ENCODE measurements at places on chromosomes 11 and 22.

GRCh38 chr11:62726156-62726914, 922 bp downstream of the HNRNPUL2 start:
- DNase-seq: no peak

GRCh38 chr11:63908631-63909401, 8.1 kb downstream of the RCOR2 start:
- DNase-seq: no peak

DNA sequence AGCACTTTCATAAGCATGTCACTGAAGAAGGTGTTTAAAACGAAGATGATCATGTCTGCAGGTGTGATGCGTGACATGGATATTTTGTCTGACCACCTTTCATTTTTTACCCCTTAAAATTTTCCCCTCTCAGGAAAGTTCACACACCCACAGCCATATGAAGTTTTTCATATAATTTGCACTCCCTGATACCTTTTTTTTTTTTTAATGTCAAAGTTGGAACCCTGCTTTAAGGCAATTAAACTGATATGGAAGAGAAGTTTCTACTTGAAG, 104.6 kb downstream of the ATXN10 start:
- DNase-seq: no peak

DNA sequence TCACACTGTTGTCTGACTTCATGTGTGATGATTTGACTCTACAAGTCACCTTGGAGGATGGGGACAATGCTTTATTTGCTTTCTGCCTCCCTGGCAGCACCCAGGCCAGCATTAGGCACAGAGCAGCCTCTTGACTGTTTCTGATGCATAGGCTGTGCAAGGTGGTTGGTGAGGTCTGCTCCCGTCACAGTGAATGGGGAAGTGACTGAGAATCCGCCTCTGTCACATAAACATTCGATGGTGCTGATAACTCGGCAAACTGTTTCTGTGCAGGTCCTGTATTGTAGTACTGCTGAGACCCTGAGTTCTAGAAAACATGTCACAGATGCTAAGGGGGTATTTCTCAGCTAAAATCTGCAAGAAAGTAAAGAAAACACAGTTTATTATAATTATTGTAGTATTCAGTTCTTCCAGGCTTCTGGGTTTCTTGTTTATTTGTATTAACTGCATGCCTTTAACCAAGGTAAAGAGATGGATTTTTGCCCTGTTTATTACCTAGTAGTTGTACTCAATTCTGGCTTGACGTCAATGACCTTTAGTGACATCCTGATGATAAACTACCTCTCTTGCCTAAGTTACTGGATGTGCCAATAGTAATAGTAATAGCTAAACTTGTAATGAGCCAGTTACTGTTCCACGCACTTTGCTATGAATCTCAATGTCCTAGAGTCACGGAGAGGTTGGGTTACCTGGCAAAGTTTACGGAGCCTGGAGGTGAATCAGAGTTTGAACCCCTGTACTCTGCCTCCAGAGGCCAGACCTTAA, 24.8 kb upstream of the RCN1 start:
- DNase-seq: no peak

GRCh38 chr11:132451942-132452601, 1080.2 kb downstream of the OPCML start:
- no peak for DNase-seq

GRCh38 chr11:64890522-64890939, 12.1 kb upstream of the EHD1 start:
- DNase-seq: no peak

GRCh38 chr11:133531458-133531857, 843 bp downstream of the OPCML start:
- DNase-seq: no peak

DNA sequence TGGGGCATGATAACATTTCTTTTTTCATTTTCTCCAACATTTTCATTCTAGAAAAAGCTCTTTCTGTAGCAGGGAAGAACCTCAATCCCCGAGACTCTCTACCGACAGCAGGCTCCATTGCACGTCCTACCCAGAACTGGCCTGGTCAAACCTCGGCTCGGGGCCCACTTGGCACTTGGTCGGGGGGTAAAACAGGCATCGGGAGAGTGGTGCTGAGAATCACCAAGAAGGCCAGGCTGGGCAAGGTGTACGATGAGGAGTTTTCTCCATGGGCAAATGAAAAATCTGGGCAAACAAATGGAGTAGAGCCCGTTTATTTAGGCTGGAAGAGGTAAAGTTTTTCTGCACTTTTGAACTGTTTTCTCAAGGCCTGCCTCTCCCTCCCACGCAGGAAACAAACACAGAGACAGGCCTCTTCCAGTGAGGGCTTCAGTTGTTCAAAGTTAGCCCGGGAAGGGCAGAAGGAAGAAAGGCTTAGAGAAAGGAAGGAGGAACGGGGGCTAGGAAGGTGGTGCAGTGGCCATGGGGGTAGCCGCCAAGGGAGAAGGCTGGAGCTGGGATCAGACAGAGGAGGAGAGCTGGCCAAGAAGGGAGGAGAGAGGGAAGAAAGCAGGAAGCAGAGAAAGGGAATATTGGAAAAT, 87.6 kb downstream of the ETS1 start:
- DNase-seq: no peak

DNA sequence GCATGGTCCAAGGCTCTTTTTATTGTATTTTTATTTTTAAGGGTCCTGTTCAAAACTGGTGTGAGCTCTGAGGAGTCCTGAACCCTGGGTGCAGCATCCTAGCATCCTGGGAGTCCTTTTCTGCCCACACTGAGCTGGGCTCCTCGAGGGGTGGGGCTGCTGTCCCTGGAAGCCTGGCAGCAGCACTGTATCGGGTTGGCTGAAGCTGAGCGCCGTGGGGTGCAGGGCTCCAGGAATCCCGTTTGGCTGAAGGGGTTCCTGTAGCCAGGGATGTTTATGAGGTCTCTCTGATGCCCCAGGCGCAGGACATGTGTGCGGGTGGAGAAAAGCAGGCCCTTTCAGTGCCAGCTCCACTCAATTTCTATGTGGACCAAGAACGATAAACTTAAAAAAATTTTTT, 95.4 kb downstream of the MPPED1 start:
- DNase-seq: no peak

GRCh38 chr22:35903571-35904335, 124.9 kb downstream of the RBFOX2 start:
- DNase-seq: no peak

DNA sequence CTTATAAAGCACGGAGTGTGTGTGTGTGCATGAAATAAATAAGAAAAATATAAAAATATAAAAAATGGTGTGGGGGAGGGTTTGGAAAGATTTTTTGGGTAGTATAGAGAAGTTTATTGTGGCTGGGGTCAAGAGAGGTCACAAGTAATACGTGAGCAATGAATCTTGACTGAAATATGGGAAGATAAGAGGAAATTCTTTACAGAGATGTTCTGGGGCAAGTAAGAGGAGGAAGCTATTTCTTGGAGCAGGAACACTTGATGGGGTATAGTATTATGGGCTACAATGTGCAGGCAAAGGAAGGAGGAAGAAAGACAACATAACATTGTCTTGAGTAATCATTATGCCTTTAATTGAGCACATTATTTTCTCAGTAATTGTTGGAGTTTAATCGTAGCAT, 2.1 kb downstream of the HBD start:
- no peak for DNase-seq

DNA sequence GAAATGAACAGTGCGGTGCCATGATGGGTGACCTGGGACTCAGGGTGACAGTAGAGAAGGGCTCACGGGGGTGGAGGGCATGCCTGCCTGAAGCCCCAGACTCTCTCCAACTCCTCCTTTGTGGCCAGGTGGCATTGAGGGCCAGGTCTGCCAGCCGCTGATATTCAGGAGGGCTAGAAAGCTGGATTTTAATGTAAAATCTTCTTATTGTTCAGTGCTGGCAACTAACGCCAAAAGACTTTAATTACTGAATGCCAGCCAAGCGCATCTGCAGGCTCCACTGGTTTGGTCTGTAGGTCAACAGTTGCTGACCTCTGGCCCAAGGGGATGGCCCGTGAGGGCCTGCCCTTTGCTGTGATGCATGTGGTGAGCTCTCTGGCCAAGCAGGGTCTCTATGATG, 10.3 kb downstream of the MRGPRG start:
- no peak for DNase-seq

- DNase-seq: no peak
Observed at GRCh38 chr22:49305214-49305965, 522.3 kb downstream of the BRD1 start.

DNA sequence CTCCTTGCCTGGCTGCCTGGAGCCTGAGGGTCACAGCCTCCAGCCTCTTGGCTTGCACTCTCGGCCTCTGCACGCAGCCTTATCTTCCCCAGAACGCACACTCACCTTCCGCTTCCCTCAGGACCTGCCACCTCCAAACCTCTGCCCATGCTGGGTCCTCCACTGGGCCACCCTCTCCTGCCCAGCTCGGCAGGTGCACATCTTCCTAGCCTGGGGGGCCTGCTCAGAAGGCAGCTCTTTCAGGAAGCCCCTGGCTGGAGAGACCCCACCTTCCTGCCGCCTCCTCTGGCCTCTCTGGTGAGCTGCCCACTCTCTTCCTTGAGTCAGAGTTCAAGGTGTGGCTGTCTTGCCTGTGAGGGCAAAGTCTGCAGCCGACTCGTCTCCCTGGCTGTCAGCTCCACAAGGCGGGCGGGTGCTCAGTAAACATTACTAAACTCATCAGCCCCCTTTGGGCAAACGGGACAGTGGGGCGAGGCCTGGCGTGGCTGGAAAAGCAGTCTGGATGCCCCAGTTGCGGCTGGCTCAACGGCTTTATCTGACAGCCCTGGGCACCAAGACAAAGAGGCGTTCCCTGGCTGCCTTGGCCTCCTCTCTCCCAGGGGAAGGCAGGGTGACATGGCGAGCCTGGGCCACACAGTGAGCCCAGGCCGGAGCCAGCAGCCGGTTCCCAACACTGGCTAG, 1.7 kb upstream of the LINC01488 start:
- DNase-seq: no peak

All from esophagus squamous epithelium (tissue), 5 donors.